ENCODE measurements at places on chromosomes 13 and 19.

GRCh38 chr13:73224703-73225102, 165.9 kb downstream of the KLF5 start:
- DNase-seq = no peak

DNA sequence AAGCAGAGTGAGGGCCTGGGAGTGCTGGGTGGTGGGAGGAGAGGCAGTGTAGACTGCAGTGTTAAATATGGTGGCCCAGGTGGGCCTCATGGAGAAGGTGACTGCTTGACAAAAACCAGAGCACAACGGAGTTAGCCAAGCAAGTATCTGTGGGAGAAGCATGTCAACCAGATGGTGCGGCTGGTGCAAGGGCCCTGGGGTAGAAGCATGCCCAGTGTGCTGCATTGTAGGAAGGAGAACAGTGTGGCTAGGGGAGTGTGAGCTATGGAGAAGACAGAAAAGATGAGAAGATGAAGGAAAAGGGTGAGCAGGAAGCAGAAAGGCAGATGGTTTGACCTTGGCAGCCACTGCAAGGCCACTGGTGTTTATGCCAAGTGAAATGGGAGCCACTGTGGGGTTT, 2.2 kb upstream of the VSTM2B start:
- DNase-seq = no peak

DNA sequence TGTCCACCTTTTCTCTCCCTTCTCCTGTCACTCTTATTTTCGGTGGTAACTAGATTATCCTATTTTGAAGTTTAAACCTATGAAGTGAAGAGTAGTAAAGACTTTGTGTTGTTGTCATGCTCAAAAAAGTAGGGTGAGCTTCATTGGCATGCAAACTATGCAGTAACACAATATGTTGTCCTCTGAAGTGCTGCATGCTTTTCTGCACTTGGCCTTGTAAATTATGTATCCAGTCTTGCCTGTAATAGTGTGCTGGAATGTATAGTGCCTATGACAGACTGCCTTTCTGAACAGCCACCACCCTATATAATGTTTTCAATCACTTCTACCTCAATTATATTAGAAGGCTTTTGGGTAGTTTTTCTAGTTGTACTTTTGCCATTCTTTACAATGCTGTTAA, 1198.2 kb upstream of the PCDH20 start:
- DNase-seq = no peak

DNA sequence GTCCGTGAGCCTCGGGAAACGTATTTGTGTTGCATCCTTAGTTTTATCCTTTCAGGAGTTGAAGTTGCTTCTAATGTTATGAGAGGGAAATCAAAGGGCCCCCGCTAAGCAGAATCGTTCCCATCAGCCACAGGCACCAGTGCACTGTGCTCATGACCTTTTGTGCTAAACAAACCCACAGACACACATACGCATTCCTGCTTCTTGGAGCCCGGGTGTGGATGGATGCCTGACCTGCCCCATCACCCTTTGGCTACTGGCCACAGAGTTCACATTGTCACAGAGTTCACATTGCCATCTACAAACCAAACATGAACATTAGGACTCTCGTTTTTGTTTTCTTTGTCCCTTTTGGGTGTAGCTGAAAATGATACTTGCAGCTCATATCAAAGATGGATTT, 47.2 kb downstream of the CHST8 start:
- DNase-seq = no peak

DNA sequence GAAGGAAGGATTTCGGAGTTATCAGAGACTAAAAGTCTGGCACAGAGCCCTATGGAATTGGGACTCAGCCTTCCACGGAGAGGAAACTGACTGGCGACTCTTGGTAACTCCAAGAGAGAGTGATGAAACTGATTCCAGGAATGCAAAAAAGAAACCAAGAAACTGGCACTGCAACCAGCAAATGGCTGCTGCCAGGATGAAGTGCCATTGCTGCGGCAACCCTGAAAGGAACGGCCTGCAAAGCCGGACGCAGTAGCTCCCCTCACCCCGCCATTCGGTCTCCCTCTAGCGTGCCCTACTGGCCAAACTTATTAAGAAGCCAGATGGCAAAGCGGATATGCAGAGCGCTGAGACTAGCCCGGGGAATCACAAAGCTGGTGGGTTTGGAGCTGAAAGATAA, 236.0 kb downstream of the PCDH9 start:
- peak; percentile 14 for DNase-seq

DNA sequence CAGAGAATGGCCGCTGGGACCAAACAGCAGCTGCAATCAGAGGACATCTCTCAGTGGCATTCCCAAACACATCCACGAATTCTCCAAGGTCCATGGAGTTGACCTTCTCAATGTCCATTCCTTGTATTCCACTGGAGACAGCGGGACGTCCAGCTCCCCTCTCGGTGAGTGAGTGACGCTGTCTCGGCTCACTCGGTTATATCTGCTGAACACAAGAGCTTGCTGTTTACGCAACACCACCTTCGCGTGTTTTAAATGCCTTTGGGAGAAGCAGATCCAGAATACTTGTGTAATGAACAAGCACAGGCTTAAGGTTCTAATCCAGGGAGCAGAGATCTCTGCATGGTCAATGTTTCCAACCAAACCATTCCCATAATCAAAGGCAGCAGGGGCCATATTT, at the start of gene URAD:
TSS of gene URAD (minus strand) at position 174 of the 400 bp plus-strand sequence. CDS start at position 118, 56 bp downstream.
- DNase-seq = no peak

GRCh38 chr13:74450525-74450845, 316.3 kb upstream of the KLF12 start:
- DNase-seq = no peak

- no peak for DNase-seq
These were observed 56.7 kb downstream of the AKAP11 start for GRCh38 chr13:42328672-42329071.

GRCh38 chr13:106525865-106526264, 9.6 kb downstream of the EFNB2 start:
- no peak for DNase-seq

DNA sequence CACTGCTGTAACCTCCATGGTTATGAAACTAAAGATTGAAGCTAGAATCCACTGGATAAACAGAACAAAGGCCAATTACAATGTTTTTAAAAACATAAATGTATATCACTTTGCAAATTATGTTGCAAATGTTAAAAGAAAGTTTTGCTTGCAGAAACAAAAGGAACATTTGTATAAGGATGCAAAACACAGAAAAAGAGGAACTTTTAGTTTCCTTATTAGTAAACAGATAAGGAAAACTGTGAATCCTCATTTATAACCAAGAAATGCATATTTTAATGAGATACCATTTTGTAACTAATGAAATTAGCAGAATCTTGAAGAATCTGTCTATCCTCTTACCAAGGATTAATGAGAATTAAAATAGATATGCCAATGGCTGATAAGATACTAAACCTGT, 32.3 kb downstream of the LPAR6 start:
- DNase-seq = no peak

DNA sequence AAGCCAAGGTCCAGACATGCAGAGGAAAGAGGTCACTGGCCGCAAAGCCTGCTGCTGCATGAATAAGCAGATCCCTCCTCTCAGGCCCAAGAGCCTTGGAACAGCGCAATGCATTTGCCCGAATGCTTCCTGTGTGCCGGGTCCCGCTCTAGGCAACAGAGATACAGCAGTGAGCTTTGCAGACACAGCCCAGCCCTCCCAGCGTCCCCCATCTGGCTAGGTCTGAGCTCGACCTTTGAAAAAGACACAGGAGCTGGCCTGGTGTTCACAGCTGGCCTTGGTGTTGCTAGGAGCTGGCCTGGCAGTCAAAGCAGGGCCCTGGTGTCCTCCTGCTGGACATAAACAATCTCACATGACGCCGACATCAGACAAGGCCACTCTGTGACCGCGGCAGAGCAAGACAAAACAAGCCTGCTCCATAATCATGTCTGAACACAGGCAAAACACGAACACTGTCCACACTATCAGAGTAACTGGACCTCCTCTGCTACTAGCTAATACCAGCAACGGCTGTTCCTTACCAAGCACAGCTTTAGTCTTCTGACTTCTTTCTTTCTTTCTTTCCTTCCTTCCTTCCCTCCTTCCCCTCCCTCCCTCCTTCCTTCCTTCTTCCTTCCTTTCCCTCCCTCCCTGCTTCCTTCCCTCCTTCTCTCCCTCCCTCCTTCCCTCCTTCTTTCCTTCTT, 5.7 kb upstream of the PEX11G start:
- DNase-seq = no peak

DNA sequence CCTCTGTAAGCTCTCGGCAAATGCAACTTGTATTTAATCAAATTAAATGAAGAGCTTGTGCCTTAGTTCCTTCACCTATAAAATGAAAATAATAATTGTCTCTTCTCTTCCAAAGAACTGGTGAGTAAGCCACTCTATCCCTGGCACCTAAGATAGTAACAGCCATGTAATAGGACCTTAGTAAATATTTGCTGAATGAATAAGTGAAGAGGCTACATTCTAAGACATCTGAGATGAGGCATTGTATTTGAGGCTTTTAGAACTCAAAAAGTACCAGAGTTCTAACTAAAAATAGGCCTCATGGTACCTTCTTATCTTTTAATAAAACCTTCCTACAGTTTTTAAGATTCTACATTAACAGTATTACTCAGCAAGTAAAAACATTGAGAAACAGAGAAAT, 17.3 kb upstream of the DCLK1 start:
- DNase-seq = no peak
